Thoracic aorta (tissue), 2 donors: ENCODE measurements at places on chromosomes 2 and 18.

GRCh38 chr18:66523219-66523991 lies 80.5 kb downstream of the CDH19 start:
- no peak for DNase-seq
- H3K4me1 ChIP-seq = no peaks in the 10 kb centered on the region
- no peaks in the 10 kb centered on the region for H3K27me3 ChIP-seq
- no peaks in the 10 kb centered on the region for H3K36me3 ChIP-seq

GRCh38 chr2:129329574-129329973 lies 649.9 kb upstream of the RAB6C start:
- no peaks in the 10 kb centered on the region for H3K36me3 ChIP-seq
- DNase-seq = no peak
- no peaks in the 10 kb centered on the region for H3K4me1 ChIP-seq
- no peaks in the 10 kb centered on the region for H3K27me3 ChIP-seq
- no peak overlapping the region for H3K27ac ChIP-seq

DNA sequence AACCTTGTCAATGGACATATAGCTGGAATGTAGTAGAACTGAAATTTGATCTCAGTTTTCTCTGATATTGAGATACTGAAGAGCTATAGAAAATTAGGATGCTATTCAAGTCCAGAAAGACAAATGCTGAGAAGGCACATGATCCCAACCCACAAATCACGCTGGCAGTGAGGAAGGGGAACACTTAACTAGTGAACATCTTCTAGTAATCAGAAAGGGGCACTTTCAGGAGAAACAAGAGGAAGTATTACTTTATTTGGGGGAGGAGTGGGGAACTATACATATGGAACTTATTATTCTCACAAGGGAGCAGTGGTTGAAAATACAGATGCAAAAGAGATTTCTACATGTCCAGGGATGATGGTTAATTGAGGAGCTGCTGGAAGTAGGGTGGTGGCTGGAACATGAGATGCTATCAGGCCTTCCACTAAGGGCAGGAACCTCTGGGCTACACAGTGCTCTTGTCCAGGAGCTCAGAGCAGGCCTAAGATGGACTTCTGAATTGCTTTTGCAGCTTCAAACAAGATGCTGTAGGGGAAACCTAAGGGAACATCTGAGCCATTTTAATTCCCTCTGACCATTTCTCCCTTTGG lies 79.3 kb downstream of the TGFA start:
- no peak overlapping the region for H3K27ac ChIP-seq
- no peaks in the 10 kb centered on the region for H3K27me3 ChIP-seq
- no peaks in the 10 kb centered on the region for H3K36me3 ChIP-seq
- H3K4me1 ChIP-seq = no peaks in the 10 kb centered on the region
- H3K4me3 ChIP-seq = no peak overlapping the region

GRCh38 chr2:154370873-154371272 lies 327.6 kb upstream of the KCNJ3 start:
- H3K27me3 ChIP-seq = no peaks in the 10 kb centered on the region
- no peaks in the 10 kb centered on the region for H3K4me1 ChIP-seq
- H3K27ac ChIP-seq = no peak overlapping the region
- no peak for DNase-seq
- no peaks in the 10 kb centered on the region for H3K36me3 ChIP-seq
- H3K4me3 ChIP-seq = no peak overlapping the region

GRCh38 chr2:72457801-72458516 lies 310.3 kb upstream of the CYP26B1 start:
- no peaks in the 10 kb centered on the region for H3K4me1 ChIP-seq
- no peaks in the 10 kb centered on the region for H3K36me3 ChIP-seq
- DNase-seq = no peak
- H3K27me3 ChIP-seq = no peaks in the 10 kb centered on the region

- no peaks in the 10 kb centered on the region for H3K4me1 ChIP-seq
- DNase-seq = no peak
- H3K4me3 ChIP-seq = no peak overlapping the region
- no peak overlapping the region for H3K27ac ChIP-seq
- no peaks in the 10 kb centered on the region for H3K27me3 ChIP-seq
These were observed 63.4 kb upstream of the ARHGAP28 start for GRCh38 chr18:6666012-6666685.
